ENCODE measurements at places on chromosomes 7 and 10.

DNA sequence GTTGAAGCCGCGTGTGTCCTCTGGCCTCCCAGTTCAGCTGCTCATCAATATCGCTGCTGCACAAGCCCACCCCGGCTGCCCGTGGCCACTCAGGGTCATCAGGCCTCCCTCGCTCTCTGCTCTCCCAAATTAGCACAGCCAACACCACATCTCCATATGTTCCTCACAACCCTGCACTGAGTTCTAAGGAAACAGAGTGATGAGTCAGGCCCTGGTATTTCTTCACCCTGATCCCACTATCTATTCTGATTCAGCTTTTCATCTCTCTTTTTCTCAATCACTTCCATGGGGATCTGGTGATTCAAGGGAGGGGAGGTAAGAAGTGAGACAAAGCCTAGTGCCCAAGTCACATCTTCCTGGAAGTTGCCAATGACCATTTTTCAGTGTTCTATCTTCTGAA, 23.8 kb downstream of the CYTH3 start:
- no peak for DNase-seq

GRCh38 chr7:92325858-92326257, 80.1 kb downstream of the ANKIB1 start:
- DNase-seq: no peak

DNA sequence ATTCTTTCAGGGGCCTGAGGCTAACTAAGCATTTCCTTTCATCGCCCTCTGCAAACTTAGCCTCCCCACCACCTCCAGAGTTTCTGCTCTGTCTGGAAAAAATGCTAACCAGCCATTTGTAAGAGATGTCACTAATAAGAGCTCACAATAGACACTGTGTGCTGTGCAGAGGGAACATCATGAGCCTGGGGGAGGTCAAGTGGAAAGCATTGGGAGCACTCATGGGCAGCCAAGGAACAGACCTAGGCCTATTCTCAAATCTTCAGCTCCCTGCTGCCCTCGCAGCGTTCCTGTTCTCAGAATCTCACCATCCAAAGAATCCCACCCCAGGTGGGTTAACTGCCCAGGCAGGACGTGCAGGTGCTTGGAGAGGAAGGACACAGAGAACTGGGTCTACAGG, 27.1 kb upstream of the GPAM start:
- no peak for DNase-seq

DNA sequence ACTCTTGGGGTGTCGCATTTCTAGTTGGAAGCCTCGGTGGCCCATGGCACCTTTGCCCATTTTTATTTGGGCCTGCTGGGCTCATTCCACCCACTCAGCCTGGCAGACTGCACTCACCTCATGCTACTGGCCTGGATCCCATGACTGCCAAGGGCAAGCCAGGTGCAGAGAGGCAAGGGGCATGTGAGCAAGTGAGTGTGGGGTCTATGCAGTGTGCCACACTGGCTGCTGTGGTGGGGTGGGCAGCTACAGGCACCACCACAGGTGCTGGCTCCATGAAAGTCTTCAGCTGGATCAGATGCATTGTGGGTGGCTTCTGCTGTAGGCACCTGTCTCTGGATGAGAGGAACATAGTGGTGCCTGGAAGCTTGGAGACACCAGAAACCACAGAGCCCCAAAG, 220.8 kb downstream of the POLR1F start:
- no peak for DNase-seq

- DNase-seq: no peak
Measured at GRCh38 chr10:133381036-133381435, 2.0 kb downstream of the PAOX start.

DNA sequence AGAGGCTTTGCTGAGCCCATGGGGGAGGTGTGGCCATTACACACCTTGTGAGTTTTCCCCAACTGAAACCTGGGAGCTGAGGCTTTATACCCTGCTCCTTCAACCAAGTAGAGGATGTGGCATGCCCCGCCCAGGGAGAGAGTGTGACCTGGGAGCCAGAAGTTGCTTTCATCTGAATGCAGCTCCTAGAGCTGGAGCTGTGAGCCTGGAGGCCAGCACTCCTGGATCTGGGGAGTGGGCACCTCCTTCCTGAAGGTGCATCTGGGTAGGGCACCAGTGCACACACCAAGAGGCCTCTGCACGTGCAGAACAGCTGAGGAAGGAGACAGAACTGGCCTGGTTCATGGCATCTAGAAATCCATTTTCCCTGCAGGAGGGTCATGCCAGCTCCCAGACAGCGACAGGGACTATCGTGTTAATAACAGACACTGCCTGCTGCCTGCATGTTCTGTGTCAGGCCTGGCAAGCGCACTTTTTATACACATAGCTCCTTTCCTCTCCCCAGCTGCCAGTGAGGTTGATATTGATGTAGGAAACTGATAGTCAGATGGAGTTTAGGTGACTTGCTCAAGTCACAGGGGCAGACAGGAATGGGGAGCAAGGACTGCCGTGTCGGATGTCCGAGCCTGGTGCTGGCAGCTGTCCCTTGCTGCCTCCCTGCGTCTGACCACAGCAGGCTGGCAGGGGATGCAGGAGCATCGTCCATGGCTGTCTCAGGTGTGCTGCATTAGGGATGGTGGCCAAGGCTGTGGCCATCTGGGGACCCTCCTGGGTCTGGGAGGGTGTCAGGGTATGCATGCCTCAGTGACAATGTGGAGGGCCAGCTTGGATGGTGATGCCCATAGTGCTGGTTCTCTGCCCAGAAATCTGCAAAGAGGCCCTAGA, 189.9 kb upstream of the CXCL12 start:
- no peak for DNase-seq

- DNase-seq: no peak
Measured at GRCh38 chr7:83643739-83644138, 5.2 kb downstream of the SEMA3E start.

GRCh38 chr7:114095885-114096284, 177.1 kb upstream of the PPP1R3A start:
- DNase-seq: no peak

- DNase-seq: peak; percentile 30
Measured at GRCh38 chr7:139231513-139232376, 708 bp downstream of the UBN2 start.

- DNase-seq: no peak
Measured at GRCh38 chr7:34070511-34071323, 165.4 kb downstream of the BMPER start.

DNA sequence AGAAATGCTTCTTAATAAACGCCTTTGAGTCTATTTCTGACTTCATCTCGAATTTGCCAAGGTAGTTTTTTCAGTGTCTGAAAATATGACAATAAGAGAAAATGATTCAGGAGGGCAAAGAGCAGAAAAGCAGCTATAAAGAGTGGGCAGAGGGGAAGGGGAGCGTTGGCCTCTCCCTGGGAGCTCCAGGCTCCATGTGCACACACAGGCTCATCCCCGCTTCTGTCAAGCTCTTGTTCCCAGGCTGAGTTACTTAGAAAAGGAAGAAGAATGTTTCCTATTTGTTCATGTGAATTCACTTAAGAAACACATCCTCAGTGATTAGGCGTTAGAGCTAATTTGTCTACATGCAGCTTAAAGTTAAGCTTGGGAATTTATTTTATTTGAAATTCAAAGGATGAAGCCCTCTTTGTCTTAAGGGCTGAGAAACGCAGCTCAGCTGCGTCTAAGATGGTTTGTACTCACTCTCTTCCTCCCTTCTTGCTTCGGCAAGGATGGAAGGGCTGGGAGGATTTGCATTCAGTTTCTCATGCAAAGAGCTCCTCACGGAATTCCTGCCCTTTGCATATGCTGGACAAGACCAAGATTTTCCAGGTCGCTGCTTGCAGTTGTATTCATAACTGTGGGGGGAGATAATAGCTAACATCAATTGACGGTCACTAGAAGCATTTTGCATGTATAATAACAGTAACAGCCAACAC, 29.0 kb upstream of the ATXN7L1 start:
- no peak for DNase-seq

- DNase-seq: peak; percentile 52
Measured at GRCh38 chr10:131081376-131081775, 230.1 kb downstream of the TCERG1L start.

- DNase-seq: no peak
Measured at GRCh38 chr10:50605269-50605950, 18.3 kb downstream of the SGMS1 start.

- no peak for DNase-seq
Measured at GRCh38 chr7:71652510-71652909, 520.6 kb downstream of the GALNT17 start.

All from activated T-cell treated with anti-CD3 and anti-CD28 coated beads, Interleukin-2, amount 50 U/mL, for 72 hours (primary cell).